ENCODE measurements at places on chromosomes 3 and 15. TPM values are rescaled to one million over a fixed set of nuclear protein-coding genes. Genes with fewer than 3 reads are reported as not detected.

The SEMA4B gene
- 15.9 TPM for total RNA-seq

The SCAP gene
- total RNA-seq, result 70.1 TPM

The TF gene
- total RNA-seq, result 0.88 TPM

The ADCY5 gene
- 0.59 TPM for total RNA-seq

The GNB4 gene
- total RNA-seq, result 79.3 TPM

The PRSS50 gene
- not detected for total RNA-seq

The SLC51B gene
- not detected for total RNA-seq

The TERB2 gene
- total RNA-seq, result not detected

The ARPIN gene
- total RNA-seq, result 14.1 TPM

The BMF gene
- total RNA-seq, result 8.0 TPM

The LZTFL1 gene
- total RNA-seq, result 26.1 TPM

The STRA6 gene
- total RNA-seq, result 0.36 TPM

The DUOXA2 gene
- total RNA-seq, result not detected

The PEX5L gene
- 0.59 TPM for total RNA-seq

The PLAAT1 gene
- total RNA-seq, result under 0.01 TPM

The SMAD6 gene
- 31.8 TPM for total RNA-seq

The CPEB1 gene
- 29.2 TPM for total RNA-seq

The SERPINI2 gene
- not detected for total RNA-seq

The ZBED2 gene
- total RNA-seq, result under 0.01 TPM

The C15orf61 gene
- 12.1 TPM for total RNA-seq

The RBMS3 gene
- 81.1 TPM for total RNA-seq

The CFAP100 gene
- total RNA-seq, result not detected

The ADPRH gene
- 8.3 TPM for total RNA-seq

The LRRIQ4 gene
- total RNA-seq, result 0.29 TPM

The AP3B2 gene
- 0.36 TPM for total RNA-seq

The PTH1R gene
- 0.29 TPM for total RNA-seq

The CNTN4 gene
- not detected for total RNA-seq

The STAB1 gene
- total RNA-seq, result 1.1 TPM

The CCDC80 gene
- total RNA-seq, result 657 TPM

The ELL3 gene
- 3.6 TPM for total RNA-seq

The VILL gene
- 7.6 TPM for total RNA-seq

The MOBP gene
- total RNA-seq, result not detected

The FEZF2 gene
- not detected for total RNA-seq

The SLC22A13 gene
- total RNA-seq, result 0.29 TPM

The ALPK3 gene
- total RNA-seq, result 0.59 TPM

The SCN11A gene
- total RNA-seq, result under 0.01 TPM

All from osteoblast (primary cell).